Stimulated activated CD4-positive, alpha-beta T cell treated with anti-CD3 and anti-CD28 coated beads, Interleukin-12 subunit alpha, Interleukin-12 subunit beta, amount 100 ng/mL, for 48 hours (primary cell): ENCODE measurements at places on chromosomes 12 and 14.
A peak's percentile ranks its signal among the peaks of the same experiment; 100 is the strongest.

- no peak for DNase-seq
These were observed 124.7 kb upstream of the MAX start for GRCh38 chr14:65226824-65227604.

GRCh38 chr12:80068173-80068572, 31.2 kb upstream of the OTOGL start:
- no peak for DNase-seq

DNA sequence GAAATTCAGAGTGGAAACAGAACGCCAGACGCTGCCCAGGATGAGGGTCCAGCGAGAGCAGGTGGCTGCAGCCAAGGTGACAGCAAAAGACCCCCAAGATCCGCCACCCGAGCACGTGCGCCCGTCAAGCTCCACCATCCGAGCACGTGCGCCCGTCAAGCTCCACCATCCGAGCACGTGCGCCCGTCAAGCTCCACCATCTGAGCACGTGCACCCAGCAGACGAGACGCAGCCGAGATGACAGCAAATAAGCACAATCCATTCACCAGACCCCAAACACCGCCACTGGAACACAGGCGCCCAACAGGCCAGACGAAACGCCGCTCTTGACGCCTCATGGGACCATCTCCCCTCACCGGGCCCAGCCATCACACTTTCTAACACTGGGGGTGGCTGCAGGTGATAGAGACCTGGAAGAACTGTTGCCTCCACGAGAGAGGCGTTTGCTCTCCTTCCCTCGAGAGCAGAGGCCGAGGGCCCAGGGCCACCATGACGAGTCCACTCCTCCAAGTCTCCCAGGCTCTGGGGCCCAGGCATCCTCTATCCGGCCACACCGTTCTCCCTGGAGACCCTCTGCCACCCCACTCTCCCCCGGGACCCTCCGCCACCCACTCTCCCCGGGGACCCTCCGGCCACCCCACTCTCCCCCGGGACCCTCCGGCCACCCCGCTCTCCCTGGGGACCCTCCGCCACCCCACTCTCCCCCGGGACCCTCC, 62.1 kb upstream of the GALNT9 start:
- no peak for DNase-seq

GRCh38 chr12:2752676-2753371, 41.9 kb upstream of the FKBP4 start:
- peak; percentile 72 for DNase-seq

- no peak for DNase-seq
These were observed 28.3 kb downstream of the DIO3 start for GRCh38 chr14:101589486-101590015.

DNA sequence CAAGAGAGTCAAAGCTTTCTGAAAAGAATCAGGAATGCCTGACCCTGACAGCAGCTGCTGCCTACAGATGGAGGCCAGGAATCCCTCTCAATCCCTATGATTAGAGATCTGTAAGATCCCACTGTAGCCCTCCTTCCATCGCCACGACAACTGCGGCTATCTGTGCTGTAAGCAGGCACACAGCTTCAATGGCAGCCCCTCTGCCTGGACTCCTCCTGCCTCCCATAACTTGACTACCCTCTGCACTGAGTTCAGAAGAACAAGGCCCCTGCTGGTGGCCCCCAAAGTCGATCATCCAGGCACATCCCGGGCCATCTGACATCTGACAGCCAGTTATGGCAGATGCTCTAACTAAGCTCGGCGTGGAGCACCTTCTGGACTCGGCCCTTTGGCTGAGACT, 2.9 kb downstream of the CLMN start:
- DNase-seq: no peak

DNA sequence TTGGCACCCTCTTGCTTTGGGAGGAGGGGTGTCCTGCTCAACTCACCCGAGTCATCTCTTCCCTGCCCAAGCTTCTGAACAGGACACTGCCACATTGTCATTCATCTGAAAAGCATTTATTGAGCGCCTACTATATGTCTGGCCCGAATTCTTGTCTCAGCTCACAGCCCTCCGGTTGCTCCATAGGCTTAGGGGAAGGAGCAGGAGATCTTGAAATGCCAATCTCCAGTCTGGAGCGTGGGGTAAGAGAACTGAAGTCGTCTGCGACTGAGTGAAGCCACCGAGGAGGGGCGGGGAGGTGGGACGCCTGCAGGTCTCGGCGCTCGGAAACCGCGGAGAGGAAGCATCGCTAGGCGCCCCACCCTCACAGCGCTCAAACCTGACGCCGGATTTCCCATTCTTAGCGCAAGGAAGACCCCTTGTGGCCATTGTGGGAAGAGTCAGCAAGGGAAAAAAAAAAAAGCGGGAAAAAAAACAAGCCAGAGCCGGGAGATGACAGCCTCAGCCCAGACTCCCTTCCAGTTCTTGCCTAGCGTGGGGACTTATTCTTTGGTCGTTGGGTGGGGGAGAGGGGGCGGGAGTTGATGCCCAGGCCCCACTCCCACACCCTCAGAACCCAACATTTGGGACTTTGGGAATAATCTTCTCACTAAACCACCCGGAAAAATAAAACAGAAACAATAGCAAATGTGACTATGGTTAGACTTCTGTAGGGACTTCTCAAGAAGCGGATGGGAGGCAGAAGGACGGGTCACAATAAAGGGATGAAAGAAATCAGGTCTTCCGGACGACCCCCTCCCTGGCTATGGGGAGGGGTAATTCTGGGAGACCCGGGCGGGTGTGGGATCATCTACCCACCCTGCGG, 28.2 kb upstream of the SMUG1 start:
- peak; percentile 68 for DNase-seq

DNA sequence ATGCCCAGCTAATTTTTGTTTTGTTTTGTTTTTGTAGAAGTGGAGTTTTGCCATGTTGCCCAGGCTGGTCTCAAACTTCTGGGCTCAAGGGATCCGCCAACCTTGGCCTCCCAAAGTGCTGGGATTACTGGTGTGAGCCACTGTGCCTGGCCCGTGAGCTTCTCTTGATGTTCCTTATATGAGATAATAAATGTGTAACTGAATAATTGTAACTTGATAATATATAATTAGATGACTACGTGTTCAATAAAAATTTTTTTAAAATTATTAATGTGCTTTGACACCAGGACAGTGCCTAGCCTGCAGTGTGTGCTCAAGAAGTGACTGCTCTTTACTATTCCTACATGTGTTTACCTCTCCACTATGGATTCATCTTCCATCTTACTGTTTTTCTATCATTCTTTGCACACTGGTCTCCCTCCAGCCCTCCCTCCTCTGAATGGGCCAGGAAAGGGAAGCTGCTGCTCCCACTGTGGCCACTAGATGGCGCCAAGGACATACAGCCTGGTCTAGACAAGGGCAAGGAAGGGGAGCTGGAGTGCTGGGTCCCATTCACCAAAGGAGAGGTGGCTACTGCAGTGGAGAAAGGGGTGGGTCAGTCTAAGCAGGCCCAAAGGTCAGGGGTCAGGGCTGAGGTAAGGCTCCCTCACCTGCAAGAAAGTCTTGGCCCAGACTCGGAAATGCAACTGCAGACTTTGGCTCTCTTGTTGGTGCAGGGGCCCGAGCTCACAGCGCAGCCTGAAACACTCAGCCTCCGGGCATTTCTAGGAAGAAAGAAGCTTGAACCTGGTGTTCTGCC, 14.7 kb upstream of the ZNF385A start:
- peak; percentile 96 for DNase-seq

GRCh38 chr12:100995201-100995600, 200.6 kb downstream of the ANO4 start:
- no peak for DNase-seq
